A549 treated with Mapracorat at 1 μM for 4 hours (cell line): ENCODE measurements at places on chromosomes 4 and X. TPM values are rescaled to one million over a fixed set of nuclear protein-coding genes. Genes with fewer than 3 reads are reported as not detected.

The BEX2 gene
- total RNA-seq: 7.1 to 12.1 TPM (median 11.3 TPM) in 5 replicates

The SHOX gene
- not detected in 5 replicates for total RNA-seq

The TEX13B gene
- not detected in 5 replicates for total RNA-seq

The P2RY4 gene
- total RNA-seq: not detected in 5 replicates

The TMPRSS11E gene
- not detected in 5 replicates for total RNA-seq

The PDE6B gene
- total RNA-seq: 0.22 TPM in 1 of 5 replicates, not detected in the others

The SMIM10 gene
- total RNA-seq: 0.08 to 0.11 TPM (median 0.09 TPM) in 5 replicates

The FAT1 gene
- 143 to 198 TPM (median 152 TPM) in 5 replicates for total RNA-seq

The INTU gene
- total RNA-seq: 0.87 to 1.8 TPM (median 1.1 TPM) in 5 replicates

The IRS4 gene
- total RNA-seq: not detected in 5 replicates

The ADRA2C gene
- 6.1 to 12.2 TPM (median 11.8 TPM) in 5 replicates for total RNA-seq

The GABRG1 gene
- not detected in 5 replicates for total RNA-seq

The SPON2 gene
- total RNA-seq: 0.41 to 0.60 TPM (median 0.53 TPM) in 5 replicates

The SHROOM3 gene
- total RNA-seq: 8.9 to 15.6 TPM (median 12.5 TPM) in 5 replicates

The NPNT gene
- total RNA-seq: 0.34 to 0.57 TPM (median 0.35 TPM) in 5 replicates

The SPANXN3 gene
- not detected in 5 replicates for total RNA-seq

The ZMYM3 gene
- total RNA-seq: 10.2 to 14.3 TPM (median 13.1 TPM) in 5 replicates

The FGD1 gene
- total RNA-seq: 5.1 to 7.2 TPM (median 6.4 TPM) in 5 replicates

The TLR3 gene
- 0.14 to 0.56 TPM (median 0.35 TPM) in 5 replicates for total RNA-seq

The HSFX4 gene
- not detected in 5 replicates for total RNA-seq

The DOCK11 gene
- 5.7 to 8.4 TPM (median 7.7 TPM) in 5 replicates for total RNA-seq

The MTM1 gene
- total RNA-seq: 5.3 to 7.4 TPM (median 6.3 TPM) in 5 replicates

The SPANXC gene
- total RNA-seq: 1.3 TPM in 1 of 5 replicates, not detected in the others

The BGN gene
- 0.07 to 0.08 TPM in 2 of 5 replicates, not detected in the others for total RNA-seq

The CLOCK gene
- total RNA-seq: 3.7 to 5.6 TPM (median 4.8 TPM) in 5 replicates

The NXT2 gene
- 7.7 to 9.9 TPM (median 9.1 TPM) in 5 replicates for total RNA-seq

The TEX13C gene
- total RNA-seq: not detected in 5 replicates

The ZFYVE28 gene
- total RNA-seq: 2.4 to 3.2 TPM (median 2.5 TPM) in 5 replicates

The CD99L2 gene
- 51.2 to 56.4 TPM (median 55.5 TPM) in 5 replicates for total RNA-seq

The SPOCK3 gene
- 0.11 to 0.15 TPM (median 0.13 TPM) in 5 replicates for total RNA-seq

The NAP1L2 gene
- total RNA-seq: 0.84 to 1.2 TPM (median 1.1 TPM) in 5 replicates

The SPIN2A gene
- 0.08 to 0.24 TPM (median 0.19 TPM) in 5 replicates for total RNA-seq

The OTUD4 gene
- 11.7 to 16.0 TPM (median 15.1 TPM) in 5 replicates for total RNA-seq

The ENPP6 gene
- total RNA-seq: not detected in 5 replicates

The FGF13 gene
- 0.13 TPM in 1 of 5 replicates, not detected in the others for total RNA-seq

The GRIA2 gene
- total RNA-seq: not detected in 5 replicates

The EDNRA gene
- 0.11 to 0.32 TPM (median 0.30 TPM) in 5 replicates for total RNA-seq

The ZAR1 gene
- total RNA-seq: 0.12 to 0.14 TPM (median 0.12 TPM) in 3 of 5 replicates, not detected in the others

The GPAT3 gene
- 27.7 to 34.1 TPM (median 30.5 TPM) in 5 replicates for total RNA-seq

The CACNA1F gene
- total RNA-seq: not detected in 5 replicates

The NPY1R gene
- total RNA-seq: 0.07 to 0.19 TPM (median 0.12 TPM) in 3 of 5 replicates, not detected in the others

The FAM184B gene
- 0.02 to 0.08 TPM (median 0.05 TPM) in 4 of 5 replicates, not detected in the other for total RNA-seq

The KDR gene
- 0.08 to 0.19 TPM (median 0.13 TPM) in 4 of 5 replicates, not detected in the other for total RNA-seq

The ADAMTS3 gene
- 0.02 to 0.14 TPM in 2 of 5 replicates, not detected in the others for total RNA-seq

The MAGEB1 gene
- not detected in 5 replicates for total RNA-seq

The RRH gene
- 0.08 to 0.17 TPM (median 0.12 TPM) in 3 of 5 replicates, not detected in the others for total RNA-seq

The CXorf49 gene
- not detected in 5 replicates for total RNA-seq

The BEND4 gene
- total RNA-seq: 0.02 TPM in 2 of 5 replicates, not detected in the others

The CCNA2 gene
- 38.3 to 47.7 TPM (median 44.3 TPM) in 5 replicates for total RNA-seq

The TRIM60 gene
- not detected in 5 replicates for total RNA-seq

The FAM149A gene
- 1.5 to 1.9 TPM (median 1.6 TPM) in 5 replicates for total RNA-seq

The C4orf54 gene
- total RNA-seq: not detected in 5 replicates

The WAS gene
- total RNA-seq: 0.20 to 0.65 TPM (median 0.41 TPM) in 5 replicates
